ENCODE measurements at places on chromosomes 5 and 9. TPM values are rescaled to one million over a fixed set of nuclear protein-coding genes. Genes with fewer than 3 reads are reported as not detected.

Gene TNFAIP8
- total RNA-seq: 5.9 TPM

Gene SLC6A7
- not detected for total RNA-seq

Gene RXRA
- total RNA-seq: 61.1 TPM

Gene PCDHB7
- 1.7 TPM for total RNA-seq

Gene PCDHGB2
- total RNA-seq: 4.2 TPM

Gene SPINK7
- total RNA-seq: not detected

Gene PDCD1LG2
- total RNA-seq: 2.3 TPM

Gene ADAMTS6
- 1.2 TPM for total RNA-seq

Gene SMIM3
- 33.5 TPM for total RNA-seq

- no peak for DNase-seq
These were observed 5.3 kb upstream of the SLC25A48 start for GRCh38 chr5:135829179-135829578.

DNA sequence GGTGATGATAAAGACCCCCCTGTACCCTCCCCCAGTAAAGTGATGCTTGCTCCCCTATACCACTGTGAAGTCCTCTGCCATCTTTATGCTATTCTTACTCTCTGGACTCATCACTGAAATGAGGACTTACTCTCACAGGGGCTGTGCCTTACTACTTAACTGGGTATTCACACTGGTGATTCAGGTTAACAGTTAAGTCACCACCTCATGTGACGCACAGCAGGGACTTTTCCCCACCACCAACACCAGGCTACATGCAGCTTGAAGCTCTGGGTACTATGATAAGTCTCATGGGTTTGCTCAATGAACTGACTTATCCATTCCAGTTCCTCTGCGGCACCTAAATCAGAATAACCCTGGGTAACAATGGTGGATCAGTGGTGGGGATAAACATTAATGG lies 163.7 kb downstream of the ELAVL2 start:
- no peak for DNase-seq

DNA sequence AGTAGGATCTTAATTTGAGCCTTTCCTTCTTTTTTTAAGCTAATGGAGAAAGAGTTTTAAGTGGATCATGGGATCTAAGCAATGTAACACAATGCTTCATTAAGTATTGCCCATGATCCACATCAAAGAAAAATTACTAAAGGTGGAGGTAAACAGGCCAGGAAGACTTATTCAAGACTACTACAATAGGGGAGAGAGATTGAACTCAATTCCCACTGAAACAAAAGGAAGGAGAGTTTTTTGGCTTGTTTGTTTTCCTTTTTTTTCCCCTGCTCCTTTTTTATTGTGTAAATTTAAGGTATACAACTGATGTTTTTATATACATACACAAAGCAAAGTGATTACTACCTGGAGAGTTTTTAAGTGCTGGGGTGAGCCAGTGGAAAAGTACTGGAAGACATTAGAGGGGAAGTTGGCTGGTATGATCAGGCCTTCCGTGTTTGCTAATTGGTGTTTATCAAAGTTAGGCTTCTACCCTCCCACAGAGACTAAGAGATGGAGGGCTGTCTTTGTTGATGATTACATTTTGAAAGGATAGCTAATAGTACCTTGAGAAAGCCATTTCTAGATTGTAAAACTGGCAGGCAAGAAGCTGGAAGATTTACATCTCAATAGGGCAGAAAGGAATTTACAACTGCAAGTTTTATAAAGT lies 262.7 kb downstream of the CHSY3 start:
- no peak for DNase-seq

DNA sequence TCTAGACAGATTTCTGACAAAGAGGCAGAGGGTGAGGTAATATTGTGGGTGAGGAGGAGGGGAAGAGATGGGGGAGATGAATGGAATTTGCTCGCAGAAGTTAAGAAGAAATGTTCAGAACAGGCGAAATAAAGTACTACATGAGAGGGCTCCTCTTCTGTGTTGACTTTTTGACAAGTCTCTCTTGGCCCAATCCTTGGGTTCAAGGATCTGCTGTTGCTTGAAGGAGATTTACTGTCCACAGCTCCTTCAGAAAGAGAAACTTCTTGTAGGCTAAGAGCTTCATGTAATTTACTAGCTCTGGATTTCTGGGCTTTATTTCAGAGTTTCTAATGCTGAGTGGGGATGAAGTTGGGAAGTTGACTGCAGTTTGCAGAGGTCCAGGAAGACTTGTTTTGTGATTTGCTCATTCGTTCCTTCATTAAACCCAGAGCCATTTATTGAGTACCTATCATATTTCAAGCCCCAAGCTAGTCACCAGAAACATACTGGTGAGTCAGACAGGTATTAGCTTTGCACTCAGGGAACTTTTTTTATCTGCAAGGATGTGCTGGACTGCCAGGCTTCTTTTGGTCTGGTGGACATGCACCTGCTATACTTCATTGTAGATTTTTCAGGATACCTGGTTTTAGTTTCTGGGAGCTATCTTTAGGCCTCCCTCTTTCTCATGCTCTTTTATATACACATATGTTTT lies 402.9 kb upstream of the CLINT1 start:
- DNase-seq: no peak

GRCh38 chr9:6889868-6890267 lies 132.1 kb downstream of the KDM4C start:
- DNase-seq: no peak

GRCh38 chr5:137632716-137633115 lies 103.2 kb downstream of the KLHL3 start:
- DNase-seq: no peak

DNA sequence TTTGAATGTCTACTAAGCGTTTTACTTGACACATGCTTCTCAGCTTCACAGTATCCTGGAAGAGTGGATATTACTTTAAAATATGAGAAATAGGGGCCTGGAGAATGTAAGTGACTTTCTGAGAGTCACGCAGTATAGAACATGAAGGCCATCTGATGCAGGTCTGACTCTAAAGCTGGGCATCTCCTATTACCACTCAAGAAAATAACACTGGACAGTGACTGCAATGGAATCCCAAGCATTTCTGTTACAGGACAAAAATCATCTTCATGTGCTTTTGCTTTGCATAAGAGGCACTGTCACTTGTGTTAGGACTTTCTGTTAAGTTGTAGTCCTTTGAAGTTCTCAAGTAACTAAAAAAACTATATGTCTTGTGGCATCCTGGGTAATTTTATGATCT lies 335.5 kb downstream of the FBXL7 start:
- DNase-seq: no peak

GRCh38 chr5:32274548-32275395 lies 38.0 kb downstream of the MTMR12 start:
- DNase-seq: no peak

- no peak for DNase-seq
These were observed 658.8 kb downstream of the ACTL7B start for GRCh38 chr9:108197008-108197365.

DNA sequence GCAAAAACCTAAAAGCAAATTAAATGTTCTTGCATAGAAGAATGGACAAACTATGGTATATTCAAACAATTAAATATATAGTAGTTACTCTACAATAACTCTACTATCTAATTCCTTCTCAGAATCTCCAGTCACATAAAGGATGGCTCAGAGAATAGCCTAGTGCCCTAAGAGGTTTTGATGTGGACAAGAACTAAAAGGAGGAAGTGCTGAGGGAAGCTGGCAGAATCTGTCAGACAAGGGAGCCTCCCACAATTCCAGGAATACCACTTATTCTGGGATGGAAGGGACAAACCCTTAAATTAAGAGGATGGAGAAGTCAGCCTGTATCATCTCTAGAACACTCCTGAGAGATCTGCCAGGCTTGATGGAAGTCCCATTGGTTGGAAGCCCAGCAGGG lies 30.4 kb downstream of the TNFSF8 start:
- DNase-seq: no peak

- DNase-seq: no peak
These were observed 13.9 kb upstream of the HABP4 start for GRCh38 chr9:96436063-96436455.
